H9 (cell line): ENCODE measurements at places on chromosomes 12 and 14. TPM values are rescaled to one million over a fixed set of nuclear protein-coding genes. Genes with fewer than 3 reads are reported as not detected.

The PSMC6 gene
- total RNA-seq, result 98.1 and 103 TPM in 2 replicates

The OASL gene
- not detected in 2 replicates for total RNA-seq

The PGF gene
- 2.3 and 2.8 TPM in 2 replicates for total RNA-seq

The MFAP5 gene
- 0.09 and 0.26 TPM in 2 replicates for total RNA-seq

The HOXC4 gene
- total RNA-seq, result not detected in 2 replicates

The AQP5 gene
- 2.5 and 2.8 TPM in 2 replicates for total RNA-seq

The ASCL1 gene
- 0.20 TPM in 1 of 2 replicates, not detected in the other for total RNA-seq

The IQSEC3 gene
- 0.50 and 0.55 TPM in 2 replicates for total RNA-seq

The HOXC11 gene
- not detected in 2 replicates for total RNA-seq

The BIN2 gene
- not detected in 2 replicates for total RNA-seq

The GLIPR1L1 gene
- 1.9 and 3.2 TPM in 2 replicates for total RNA-seq

The PTHLH gene
- 0.35 and 0.39 TPM in 2 replicates for total RNA-seq

The DYRK4 gene
- 15.5 and 18.0 TPM in 2 replicates for total RNA-seq

The PTCSC3 gene
- total RNA-seq, result not detected in 2 replicates

The NOP9 gene
- total RNA-seq, result 34.7 and 35.0 TPM in 2 replicates

The GSG1 gene
- 0.22 and 0.33 TPM in 2 replicates for total RNA-seq

The ASIC1 gene
- total RNA-seq, result 3.9 and 4.0 TPM in 2 replicates

The CD9 gene
- total RNA-seq, result 131 and 132 TPM in 2 replicates

The RHEBL1 gene
- total RNA-seq, result 4.0 and 4.1 TPM in 2 replicates

The TSHR gene
- total RNA-seq, result not detected in 2 replicates

The CACNA2D4 gene
- 0.61 and 0.79 TPM in 2 replicates for total RNA-seq

The IRAK3 gene
- total RNA-seq, result 0.29 and 0.44 TPM in 2 replicates

The SMAGP gene
- 11.3 and 12.4 TPM in 2 replicates for total RNA-seq

The TRMT61A gene
- 21.9 and 22.2 TPM in 2 replicates for total RNA-seq

The INHBC gene
- total RNA-seq, result not detected in 2 replicates

The GPD1 gene
- total RNA-seq, result 0.70 and 1.2 TPM in 2 replicates

The KRT71 gene
- not detected in 2 replicates for total RNA-seq

The KERA gene
- total RNA-seq, result not detected in 2 replicates

The C1S gene
- 3.4 and 4.2 TPM in 2 replicates for total RNA-seq

The FZD10 gene
- total RNA-seq, result 0.55 and 1.0 TPM in 2 replicates

The GLTP gene
- total RNA-seq, result 15.5 and 15.7 TPM in 2 replicates

The NPAS3 gene
- 0.17 and 0.22 TPM in 2 replicates for total RNA-seq

The CDH24 gene
- 16.7 and 16.9 TPM in 2 replicates for total RNA-seq

The YEATS4 gene
- total RNA-seq, result 35.6 and 37.7 TPM in 2 replicates

The SALL2 gene
- total RNA-seq, result 287 and 299 TPM in 2 replicates

The PZP gene
- not detected in 2 replicates for total RNA-seq

The HOXC9 gene
- total RNA-seq, result not detected in 2 replicates

The PPP1R1A gene
- 4.3 and 8.5 TPM in 2 replicates for total RNA-seq

The ZNF891 gene
- total RNA-seq, result 1.7 and 2.1 TPM in 2 replicates

The NPFF gene
- total RNA-seq, result not detected in 2 replicates

The NOXRED1 gene
- total RNA-seq, result not detected in 2 replicates

The DENND5B gene
- total RNA-seq, result 13.4 and 14.2 TPM in 2 replicates

The FAM181A gene
- not detected in 2 replicates for total RNA-seq

The TRIAP1 gene
- total RNA-seq, result 70.4 and 77.9 TPM in 2 replicates

The PDZRN4 gene
- total RNA-seq, result not detected in 2 replicates

The CCDC197 gene
- total RNA-seq, result not detected in 2 replicates

The SLC10A1 gene
- not detected in 2 replicates for total RNA-seq

The AICDA gene
- total RNA-seq, result 0.22 TPM in 1 of 2 replicates, not detected in the other

The PROX2 gene
- total RNA-seq, result not detected in 2 replicates

The GLS2 gene
- 15.9 and 17.0 TPM in 2 replicates for total RNA-seq

The ADCK1 gene
- total RNA-seq, result 11.8 and 12.2 TPM in 2 replicates

The DHH gene
- 0.13 and 0.20 TPM in 2 replicates for total RNA-seq

The CD163 gene
- total RNA-seq, result 0.07 and 0.09 TPM in 2 replicates
